ENCODE measurements at places on chromosomes 5 and 9.

DNA sequence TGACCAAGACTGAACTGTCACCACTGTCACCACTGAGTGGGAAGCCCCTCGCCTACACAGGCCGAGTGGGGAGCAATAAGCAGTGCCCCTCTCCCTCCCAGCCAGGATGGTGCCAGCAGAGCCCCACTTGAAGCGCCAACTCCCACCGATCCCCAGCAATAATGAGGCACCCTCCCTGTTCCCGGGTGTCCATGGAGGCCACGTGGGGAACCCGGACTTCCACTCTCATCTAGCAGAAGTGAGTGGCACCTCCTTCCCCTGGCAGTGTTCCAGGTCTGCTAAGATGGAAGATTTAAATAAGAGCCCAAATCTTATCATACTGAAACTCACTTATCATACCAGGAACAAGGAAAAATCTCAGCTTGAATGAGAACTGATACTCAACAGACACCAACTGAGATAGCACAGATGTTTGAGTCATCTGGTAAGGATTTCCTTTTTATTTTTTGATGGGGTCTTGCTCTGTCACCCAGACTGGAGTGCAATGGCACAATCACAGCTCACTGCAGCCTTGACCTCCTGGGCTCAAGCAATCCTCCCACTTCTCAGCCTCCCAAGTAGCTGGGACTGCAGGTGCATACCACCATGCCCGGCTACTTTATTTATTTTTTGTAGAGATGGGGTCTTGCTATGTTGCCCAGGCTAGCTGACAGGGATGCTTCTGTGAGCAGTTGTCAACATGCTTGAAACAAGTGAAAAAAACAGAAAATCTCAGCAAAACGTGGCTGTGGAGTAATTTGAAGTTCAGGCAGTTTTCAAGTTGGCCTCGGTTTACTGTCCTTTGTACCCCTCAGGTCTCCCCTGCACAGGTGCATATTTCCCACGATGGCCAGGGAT is 29.6 kb upstream of the ASS1 start:
- no peak for DNase-seq

GRCh38 chr9:119675951-119676350 is 306.7 kb upstream of the BRINP1 start:
- DNase-seq, result no peak

- DNase-seq, result no peak
Observed at GRCh38 chr9:12595400-12595799, 97.8 kb upstream of the TYRP1 start.

DNA sequence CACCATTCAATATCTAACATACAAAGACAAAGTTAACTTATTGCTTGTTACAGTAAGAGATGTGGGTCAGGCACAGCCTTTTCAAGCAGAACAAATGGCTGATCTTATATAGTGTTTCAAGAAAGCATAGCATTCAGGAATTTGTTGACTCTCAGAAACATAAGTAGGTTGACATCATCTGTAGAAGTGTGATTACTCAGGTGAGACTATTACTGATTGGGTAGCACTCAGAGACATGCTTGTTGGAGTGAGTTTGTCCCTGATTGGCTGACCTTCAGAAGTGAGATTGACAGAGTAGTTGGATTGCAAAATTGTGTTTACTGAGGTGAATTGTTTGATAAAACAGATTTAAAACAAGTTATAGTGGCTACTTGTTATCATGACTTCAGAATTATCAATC is 30.7 kb upstream of the TNPO1 start:
- no peak for DNase-seq

- no peak for DNase-seq
Observed at GRCh38 chr5:104186100-104186499, 623.5 kb upstream of the NUDT12 start.

DNA sequence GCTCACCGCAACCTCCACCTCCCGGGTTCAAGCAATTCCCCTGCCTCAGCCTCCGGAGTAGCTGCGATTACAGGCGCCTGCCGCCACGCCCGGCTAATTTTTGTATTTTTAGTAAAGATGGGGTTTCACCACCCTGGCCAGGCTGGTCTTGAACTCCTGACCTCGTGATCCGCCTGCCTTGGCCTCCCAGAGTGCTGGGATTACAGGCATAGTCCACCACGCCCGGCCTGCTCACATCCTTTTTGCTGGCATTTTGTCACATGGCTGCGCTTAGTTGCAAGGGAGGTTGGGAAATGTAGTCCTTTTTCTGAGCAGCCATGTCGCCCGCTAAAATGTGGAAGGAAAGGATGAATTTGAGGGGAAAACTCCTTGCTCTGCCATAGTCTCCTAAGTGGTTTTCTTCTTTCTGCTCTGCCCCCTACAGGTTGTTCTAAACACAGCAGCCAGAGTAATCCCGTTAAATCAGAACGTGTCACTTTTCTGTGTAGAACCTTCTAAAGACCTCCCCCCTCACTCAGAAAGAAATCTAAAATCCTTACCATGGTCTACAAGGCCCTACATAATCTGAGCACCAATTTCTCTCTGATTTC is 57.8 kb upstream of the HSPA9 start:
- DNase-seq, result no peak

DNA sequence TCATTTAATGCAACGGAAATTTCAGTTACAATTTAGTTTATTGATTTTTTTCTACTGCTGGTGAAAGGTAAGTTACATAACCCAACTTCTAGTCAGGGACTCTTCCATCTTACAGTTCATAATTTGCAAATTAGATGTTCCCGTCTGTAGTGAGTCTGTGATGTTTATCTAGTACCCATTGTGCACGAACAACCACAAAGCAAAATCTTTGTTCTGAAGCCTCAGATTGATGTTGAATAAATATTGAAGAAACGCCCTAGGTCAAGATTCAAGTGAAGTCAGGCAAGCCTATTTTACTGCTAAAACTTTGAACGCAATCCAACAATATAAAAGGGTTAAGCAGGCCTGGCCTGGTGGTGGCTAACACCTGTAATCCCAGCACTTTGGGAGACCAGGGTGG is 43.1 kb downstream of the BASP1 start:
- DNase-seq, result no peak

DNA sequence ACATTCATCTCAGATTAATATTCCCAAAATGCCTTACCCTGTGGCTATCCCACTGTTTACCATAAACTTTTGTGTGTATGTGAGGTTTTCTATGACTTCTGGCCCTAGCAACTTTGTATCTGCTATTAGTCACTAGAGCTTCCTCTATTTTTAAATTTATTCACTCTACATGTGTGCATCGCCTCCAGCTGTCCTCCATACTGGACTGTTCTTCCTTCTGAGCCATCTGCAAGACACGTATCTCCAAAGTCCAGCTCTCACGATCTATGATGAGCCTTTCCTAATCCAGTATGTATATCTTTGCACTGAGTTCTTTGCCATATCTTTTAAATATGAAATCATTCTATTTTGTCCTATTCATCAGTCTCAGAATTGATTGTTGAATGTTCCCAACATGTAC is 1.7 kb upstream of the GNG10 start:
- DNase-seq, result no peak

GRCh38 chr9:92097997-92098482 is 17.2 kb downstream of the SPTLC1 start:
- DNase-seq, result peak; percentile 13

- no peak for DNase-seq
Observed at GRCh38 chr9:127574072-127574993, 37.7 kb upstream of the STXBP1 start.

- no peak for DNase-seq
Observed at GRCh38 chr5:131640043-131640856, 5.2 kb upstream of the RAPGEF6 start.
